ENCODE measurements at places on chromosomes 16 and 17.
A peak's percentile ranks its signal among the peaks of the same experiment; 100 is the strongest.

DNA sequence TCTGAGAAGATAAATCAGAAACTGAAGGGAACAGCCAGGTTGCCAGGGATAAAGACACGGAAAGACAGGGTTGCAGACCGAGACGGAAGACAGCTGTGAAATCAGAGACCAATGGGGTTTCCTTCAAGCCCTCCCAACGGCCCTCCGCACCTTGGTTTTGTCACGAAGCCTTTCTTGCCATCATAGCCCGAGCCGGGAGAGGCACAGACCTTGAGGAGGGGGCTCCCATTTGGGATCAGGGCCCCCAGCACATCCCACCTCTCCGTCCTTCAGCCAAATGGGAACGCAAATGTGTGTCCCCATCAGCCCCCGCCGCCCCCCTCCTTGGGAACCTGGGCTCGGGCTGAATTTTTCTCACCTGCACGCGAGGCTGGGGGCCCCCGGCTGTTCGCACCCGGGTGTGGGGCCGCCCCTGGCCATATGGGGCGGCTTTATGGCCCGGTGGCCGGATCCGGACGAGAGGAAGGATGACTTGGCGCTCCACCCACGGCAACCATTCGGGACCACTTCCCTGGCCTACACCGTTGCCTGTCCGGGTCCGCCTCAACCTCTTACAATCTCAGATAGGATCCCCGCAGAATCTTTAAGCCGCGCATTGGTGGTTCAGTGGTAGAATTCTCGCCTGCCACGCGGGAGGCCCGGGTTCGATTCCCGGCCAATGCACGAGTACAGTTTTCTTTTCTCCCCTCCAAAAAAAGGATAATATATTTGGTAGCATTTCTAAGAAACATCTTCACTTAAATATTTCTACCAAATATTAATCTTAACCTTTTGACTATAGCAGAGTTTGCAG lies 1.4 kb upstream of the HES7 start:
- DNase-seq, result peak; percentile 44

DNA sequence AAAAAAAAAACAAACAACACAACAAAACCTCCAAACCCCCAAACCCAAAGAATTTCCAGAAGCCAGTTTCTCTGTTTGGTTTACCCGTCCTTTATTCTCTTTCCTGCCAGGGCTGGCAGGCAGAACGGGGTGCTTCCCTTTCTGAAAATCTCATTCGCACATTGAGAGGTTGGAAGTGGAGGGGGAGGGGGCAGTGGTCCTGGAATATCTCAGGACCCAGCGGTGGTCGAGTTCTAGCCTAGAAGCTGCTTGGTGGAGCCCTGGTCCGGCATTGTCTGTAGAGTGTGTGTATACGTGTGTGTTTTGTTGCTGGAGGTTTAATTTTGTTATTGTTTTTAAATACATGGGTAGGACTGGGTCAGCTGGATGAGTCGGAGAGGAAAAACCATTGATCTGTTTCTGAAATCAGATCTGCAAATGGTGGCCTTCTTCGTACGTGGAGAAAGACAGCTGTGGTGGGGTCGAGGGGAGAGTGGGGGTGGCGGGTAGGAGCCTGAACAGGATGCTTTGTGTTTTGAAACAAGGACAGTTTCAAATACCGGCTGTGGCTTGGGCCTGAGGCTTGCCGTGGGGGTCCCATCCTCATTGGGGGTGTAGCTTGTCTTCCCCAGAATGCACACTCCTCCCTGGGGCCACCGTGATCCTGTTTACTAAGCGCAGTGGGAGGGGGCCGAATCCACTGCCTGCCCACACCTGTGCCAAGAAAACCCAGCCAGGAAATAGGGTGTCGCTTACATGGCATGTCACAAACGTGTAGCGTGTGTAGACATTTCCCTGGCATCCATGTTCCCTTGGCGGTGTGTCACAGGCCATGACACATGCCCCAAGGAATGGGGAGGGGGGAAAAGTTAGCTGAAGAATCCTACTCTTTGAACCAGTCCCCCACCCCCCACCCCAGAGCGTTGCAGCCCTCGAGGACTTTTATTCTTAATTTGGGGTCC lies 1.6 kb downstream of the CMIP start:
- DNase-seq, result no peak

DNA sequence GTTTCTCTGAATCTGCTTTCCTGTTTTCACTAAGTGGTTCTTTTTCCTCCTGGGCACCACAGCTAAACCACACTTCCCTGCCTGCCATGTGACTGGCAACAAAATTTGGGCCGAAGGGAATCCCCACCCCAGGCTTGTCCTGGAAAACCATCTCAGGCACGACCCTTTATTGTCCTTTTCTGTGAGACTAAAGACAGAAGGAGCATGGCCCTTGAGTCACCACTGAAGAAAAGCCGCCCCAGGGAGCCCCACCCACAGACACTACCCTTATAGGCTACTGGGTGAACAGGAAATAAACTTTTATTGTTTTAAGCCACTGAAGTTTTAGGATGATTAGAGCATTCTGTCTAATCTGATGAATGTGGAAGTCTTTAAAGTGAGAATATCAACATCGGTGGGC lies 88.6 kb upstream of the BRD7 start:
- no peak for DNase-seq

DNA sequence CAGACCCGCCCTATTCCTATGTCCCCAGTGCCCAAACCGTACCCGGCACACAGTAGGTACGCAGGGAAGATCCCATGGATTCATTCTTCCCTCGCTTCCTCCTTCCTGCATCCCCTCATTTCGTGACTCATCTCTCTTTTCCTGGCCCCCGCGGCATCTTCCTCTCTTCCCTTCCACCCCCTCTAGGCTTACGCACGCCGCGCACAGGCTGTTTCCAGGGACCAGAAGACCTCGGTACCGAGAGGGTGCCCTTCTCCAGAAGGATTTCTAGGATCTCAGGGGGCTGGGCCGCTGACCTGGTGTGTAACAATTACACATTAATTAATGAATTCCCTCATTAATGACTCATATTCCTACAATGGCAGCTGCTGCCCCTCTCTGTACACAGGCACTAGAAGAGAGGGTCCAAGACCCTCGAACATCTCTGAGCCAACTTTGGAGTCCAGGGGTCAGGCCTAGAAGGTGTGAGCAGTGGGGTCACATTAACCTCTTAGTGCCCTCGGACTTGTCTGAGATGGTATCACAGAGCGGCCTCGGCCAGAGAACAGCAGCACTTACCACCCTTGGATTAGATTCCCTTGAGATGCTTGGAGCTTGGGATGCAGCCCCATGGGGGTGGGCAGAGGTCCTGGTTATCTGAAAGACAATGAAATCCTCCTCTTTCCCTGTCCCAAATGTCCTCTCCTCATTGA lies 16.8 kb upstream of the PLLP start:
- no peak for DNase-seq

DNA sequence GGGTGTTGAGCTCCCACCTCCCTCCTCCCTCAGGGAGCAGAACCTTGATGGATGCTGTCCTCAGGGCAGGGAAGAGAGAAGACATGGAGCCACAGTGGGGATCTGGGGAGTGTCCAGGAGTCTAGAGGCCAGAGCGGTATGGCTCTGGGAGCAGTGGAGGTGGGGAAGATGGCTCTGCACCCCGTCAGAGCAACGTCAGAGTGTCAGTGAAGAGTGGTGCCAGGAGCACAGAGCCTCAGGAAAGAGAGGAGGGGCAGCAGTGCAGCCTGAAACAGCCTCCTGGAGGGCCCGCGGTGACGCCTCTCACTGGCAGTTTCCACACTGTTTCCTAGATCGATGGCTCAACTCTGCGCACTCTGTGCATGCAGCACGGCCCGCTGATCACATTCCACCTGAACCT lies 23.2 kb upstream of the SLC5A11 start:
- no peak for DNase-seq

Measured in skin of body (tissue), 3 donors.